ENCODE measurements at places on chromosomes 4 and X.

GRCh38 chrX:68114573-68115129, 318.6 kb downstream of the OPHN1 start:
- no peak for DNase-seq

GRCh38 chrX:37487271-37487670, 84.2 kb upstream of the LANCL3 start:
- no peak for DNase-seq

DNA sequence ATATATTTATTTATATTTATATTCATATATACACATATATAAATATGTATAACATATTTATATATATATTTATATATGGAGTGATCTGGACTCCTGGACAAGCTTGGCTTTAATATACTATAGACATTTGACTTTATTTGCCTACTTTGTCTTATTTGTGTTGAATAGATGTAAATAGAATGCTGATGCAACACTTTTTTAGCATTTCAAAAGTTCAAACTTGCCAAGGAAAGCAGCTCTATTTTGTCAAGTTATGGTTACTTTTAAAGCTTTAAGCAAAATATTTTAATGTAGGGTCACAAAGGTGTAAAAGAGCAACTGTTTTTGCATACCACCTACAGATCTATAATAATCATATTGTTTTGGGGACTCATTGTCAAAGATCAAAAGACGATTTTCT, 61.1 kb downstream of the FSTL5 start:
- DNase-seq: no peak

DNA sequence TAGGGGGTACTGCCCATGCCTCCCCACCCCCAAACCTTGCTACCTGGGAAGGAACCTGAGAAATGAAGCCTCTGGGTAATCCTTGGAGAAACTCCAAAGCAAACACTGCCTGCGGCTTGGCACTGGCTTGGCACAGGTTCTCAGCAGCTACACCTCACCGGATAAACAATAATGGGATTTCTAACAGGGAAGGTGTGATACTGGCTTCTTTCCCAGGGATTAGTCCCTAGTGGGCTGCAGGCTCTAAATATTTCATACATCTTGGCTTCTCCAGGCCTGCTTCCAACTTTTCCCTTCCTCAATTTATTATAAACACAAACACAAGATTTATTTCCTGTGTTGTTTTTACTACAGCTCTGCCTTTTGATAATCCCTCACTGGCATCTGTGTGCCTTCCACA, 12.5 kb downstream of the SEC24D start:
- DNase-seq: no peak

- no peak for DNase-seq
Measured at GRCh38 chr4:38610521-38610920, 53.5 kb upstream of the KLF3 start.

All from NCI-H187 treated with DMSO at 0.1 percent for 48 hours (cell line).